ENCODE measurements at places on chromosomes 16 and 17.
A peak's percentile ranks its signal among the peaks of the same experiment; 100 is the strongest.

GRCh38 chr17:82973456-82974135 lies 105.8 kb upstream of the METRNL start:
- no peak for DNase-seq

GRCh38 chr16:81602256-81602776 lies 157.7 kb downstream of the CMIP start:
- no peak for DNase-seq

- DNase-seq = peak; percentile 76
These were observed 24.3 kb downstream of the PELP1 start for GRCh38 chr17:4679658-4680057.

- DNase-seq = no peak
These were observed at the start of gene WNT3 for GRCh38 chr17:46818316-46818928. Gene WNT3, minus strand, starts transcription at chr17:46818692. Its CDS starts 95 bp downstream, at chr17:46818597.

GRCh38 chr17:74467221-74467951 lies 952 bp downstream of the CD300A start:
- no peak for DNase-seq

DNA sequence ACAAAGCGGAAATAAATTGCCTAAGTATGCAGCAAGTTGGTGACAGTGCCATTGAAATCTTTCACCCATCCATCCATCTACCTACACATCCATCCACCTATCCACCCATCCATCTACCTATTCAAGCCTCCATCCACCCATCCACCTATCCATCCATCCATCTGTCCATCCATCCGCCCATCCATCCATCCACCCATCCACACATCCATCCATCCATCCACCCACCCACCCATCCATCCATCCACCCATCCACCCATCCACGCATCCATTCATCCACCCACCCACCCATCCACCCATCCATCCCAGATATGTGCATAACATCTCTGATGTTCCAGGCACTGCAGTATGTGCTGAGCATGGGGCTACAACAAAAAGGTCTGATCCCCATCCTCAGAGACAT lies 277.5 kb downstream of the IRF8 start:
- DNase-seq = no peak

DNA sequence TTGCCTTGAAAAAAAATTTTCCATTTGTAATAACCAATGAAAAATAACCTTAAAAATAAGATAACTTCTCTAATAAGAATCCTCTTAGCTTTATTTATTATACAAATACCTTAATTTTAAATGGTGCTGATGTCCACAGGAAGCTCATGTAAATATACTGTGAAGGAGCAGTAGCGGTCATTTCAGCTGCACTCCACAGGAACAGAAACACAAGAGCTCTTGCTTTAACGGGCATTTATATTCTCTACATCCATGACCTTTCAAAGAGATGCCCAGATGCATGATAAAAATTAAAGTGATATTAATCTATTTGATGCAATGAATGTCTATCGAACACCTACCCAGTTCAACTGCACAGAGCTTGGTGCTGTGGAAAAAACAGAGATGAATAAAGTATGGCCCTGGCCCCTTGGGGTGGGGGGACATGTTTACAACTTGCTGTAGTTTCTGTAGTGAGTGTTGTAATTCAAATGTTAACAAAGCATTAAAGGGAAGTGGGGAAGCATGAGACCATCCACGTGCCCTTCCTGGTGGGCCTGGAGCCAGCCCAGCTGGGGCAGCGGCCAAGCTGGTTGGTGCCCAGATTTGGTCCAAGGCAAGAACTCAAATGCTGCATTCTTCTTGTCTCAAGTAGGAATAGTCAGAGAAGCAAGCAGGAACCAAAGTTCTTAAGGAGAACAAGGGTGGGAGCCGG lies 47.9 kb downstream of the IQCK start:
- DNase-seq = no peak
